ENCODE measurements at places on chromosomes 16 and 17.

DNA sequence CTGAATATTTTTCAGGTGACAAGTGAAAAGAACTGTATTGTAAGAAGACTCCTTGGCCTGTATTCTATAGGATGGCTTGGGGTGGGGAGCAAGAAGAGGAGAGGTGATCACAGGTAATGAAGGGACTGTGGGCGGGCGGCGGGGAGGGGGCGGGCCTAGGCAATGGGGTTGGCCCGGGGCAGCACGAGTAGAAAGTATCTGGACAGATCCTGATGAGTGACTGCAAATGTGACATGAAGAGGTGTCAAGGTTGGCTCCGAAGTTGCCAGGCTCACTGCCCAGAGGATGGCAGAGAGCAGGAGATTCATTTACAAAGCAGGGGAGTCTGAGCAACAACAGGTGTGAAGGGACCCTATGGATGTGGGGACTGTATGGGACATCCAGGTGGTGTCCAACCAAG, 10.8 kb upstream of the G6PC1 start:
- no peak for DNase-seq

DNA sequence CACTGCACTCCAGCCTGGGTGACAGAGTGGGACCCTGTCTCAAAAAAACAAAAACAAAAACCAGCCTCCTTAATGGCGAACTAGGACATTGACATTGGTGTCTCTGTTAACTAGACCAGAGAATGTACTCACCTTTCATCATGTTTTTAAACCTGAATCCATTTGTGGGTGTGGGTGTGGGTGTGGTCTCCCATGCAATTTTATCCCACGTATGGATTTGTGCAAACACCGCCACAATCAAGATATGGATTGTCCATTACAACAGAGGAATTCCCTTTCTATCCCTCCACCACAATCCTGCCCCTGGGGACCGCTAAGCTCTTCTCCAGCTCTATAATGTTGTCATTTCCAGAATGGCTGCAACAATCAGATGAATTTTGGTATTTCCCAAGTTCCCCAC, 49.9 kb downstream of the DNAH17 start:
- DNase-seq, result no peak

- DNase-seq, result no peak
These were observed 29.1 kb upstream of the EIF1 start for GRCh38 chr17:41659427-41660212.

DNA sequence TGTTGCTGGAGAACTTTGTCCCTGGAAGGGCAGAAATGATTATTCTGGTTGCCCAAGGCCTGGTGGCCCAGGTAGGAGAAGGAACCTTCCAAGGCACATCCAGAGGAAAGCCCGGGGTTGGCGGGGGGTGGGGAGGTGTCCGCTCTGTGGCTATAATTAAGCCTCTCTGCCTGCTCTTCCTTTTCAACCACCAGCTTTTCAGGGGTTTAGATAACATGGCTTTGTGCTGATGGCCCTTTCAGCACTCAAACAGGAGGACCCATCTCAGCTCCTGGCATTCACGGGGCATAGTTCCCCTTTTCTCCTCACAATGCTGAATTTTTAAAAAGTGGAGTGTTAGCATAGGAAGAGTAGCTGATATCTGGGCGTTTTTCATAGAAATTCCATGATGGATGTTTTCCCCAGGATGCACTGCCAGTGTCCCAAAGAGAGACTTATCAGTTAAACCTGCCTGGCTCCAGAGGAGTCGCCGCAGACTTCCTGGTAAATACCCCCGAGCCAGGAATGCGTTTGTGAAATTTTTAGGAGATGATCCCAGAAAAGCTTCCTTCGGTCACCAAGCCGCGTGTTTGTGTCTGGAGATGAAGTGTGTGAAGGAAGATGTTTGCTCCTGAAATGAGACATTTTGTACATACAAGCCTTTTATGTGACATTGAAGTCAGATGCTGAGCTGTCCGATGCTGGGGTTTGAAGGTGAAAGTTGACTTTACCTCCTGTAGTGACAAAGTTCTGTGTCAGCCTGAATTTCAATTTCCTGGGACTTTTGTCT, 188.5 kb downstream of the MSI2 start:
- no peak for DNase-seq

DNA sequence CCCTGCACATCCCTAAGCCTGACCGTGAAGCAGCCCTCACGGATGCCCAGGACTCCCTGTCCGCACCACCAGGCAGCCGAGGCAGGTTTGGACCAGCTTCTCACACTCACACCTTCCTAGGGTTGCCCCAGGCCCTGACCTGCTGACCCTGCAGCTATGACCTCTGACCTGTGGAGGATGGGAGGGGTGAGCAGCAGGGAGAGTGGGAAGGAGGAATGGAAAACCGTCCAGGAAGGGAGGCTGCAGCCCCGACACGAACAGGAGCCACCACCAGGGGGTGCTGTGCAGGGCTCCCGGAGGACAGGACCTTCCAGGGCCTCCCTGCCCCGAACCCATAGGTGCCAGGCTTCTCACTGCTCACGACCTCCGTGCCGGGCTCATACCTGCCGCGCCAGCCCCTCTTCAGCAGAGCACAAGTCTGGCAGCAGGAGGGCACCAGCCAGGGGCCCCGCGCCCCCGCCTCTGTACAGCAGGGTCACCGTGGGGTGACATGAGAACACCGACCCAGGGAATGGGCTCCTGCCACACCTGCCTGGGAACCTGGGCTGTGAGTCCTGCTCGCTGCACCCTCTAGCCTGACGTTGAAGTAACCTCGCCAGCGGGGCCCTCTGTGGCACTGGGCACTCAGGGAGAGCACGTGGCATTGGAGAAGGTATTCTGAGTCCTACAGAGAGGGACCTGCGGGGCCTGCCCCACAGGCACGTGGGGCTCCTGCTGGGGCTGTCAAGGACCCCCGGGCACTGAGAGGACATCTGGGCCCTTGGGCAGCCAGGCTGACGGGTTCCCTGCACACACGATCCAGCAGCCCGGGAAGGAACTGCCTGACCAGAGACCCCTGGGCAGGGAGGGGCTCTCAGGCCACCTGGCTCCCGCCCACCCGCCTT, 37.6 kb downstream of the CTU2 start:
- peak; percentile 75 for DNase-seq

DNA sequence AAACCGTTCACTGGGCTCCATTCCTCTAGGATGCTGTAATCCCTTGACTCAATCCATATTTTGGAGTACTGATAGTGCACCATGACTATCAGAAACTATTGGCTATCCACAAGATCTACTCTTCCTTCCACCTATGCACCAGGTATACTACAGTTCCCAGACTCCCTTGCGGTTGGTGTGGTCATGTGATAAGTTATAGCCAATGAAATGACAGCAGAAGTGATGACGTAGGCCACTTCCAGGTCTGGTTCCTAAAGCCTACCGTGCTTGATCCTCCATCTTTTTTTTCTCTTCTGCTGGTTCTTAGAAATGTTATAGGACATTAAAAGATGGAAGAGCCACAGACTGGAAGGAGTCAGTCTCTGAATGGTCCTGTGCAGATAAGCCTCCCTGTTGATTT, 278.8 kb upstream of the C16orf82 start:
- DNase-seq, result no peak

- DNase-seq, result no peak
These were observed 36.4 kb downstream of the CDK5R1 start for GRCh38 chr17:32523017-32523680.

DNA sequence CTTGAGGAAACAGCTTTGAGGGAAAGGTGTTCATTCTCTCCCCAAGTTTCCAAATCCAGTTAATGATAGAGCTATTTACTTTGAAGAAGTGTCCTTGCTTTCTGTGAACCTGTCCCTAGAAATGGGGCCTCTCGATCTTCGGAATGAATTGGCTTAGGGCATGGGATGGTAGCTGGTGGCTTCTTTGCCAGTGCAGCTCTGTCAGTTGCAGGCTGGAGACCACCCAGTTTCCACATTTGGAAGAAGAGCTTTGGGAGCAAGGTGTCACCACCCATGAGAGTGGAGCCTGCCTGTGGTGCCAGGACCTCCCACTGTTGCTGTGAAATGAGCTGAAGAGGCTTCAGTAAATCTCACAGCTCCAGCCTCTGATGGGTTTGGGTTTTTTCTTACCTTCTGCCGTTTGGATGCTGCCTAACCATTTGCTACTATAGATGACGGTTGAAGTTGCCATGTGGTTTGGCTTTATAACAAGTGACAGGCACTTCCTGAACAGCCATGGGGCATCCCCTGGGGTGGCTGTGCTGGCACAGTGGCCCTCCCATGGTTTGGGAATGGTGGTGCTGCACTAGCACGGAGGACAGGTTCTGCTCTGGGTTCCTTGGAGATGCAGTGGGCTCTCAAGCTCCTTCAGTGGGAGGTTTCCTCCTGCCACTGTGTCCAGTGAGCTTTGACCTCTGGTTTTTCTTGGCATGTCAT, 19.5 kb upstream of the SLC5A10 start:
- no peak for DNase-seq

DNA sequence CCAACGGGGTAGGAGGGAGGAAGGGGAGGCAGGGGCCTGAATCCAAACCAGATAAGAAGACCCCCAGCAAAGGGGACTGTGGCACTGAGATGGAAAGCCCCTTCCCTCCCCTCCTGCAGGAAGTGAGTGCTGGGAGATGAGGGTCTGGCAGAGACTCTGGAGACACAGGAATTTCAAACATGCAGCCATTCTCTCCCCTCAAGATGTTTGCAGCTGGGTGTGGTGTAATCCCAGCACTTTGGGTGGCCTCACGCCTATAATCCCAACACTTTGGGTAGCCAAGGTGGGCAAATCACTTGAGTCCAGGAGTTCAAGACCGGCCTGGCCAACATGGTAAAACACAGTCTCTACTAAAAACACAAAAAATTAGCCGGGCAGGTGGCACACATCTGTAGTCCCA, 33.9 kb upstream of the FAAP100 start:
- no peak for DNase-seq

DNA sequence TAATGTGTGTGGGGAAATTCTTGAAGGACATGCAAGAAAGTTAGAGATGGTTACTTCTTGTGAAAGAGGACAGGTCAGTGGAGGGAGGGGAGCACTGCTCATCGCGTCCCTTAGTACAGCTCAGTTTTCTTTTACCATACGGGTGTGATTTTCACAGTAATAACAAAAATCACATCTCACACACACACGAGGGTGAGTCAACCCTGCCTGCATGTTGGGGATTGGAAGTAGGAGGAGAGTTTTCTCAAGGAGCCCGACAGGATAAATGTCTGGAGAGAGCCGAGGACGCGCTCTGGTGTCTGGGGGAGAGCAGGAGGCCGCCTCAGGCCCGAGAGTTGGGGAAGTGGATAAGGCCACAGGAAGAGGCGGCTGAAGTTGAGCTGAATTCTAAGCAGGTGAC, 16.4 kb downstream of the PLCD3 start:
- no peak for DNase-seq

DNA sequence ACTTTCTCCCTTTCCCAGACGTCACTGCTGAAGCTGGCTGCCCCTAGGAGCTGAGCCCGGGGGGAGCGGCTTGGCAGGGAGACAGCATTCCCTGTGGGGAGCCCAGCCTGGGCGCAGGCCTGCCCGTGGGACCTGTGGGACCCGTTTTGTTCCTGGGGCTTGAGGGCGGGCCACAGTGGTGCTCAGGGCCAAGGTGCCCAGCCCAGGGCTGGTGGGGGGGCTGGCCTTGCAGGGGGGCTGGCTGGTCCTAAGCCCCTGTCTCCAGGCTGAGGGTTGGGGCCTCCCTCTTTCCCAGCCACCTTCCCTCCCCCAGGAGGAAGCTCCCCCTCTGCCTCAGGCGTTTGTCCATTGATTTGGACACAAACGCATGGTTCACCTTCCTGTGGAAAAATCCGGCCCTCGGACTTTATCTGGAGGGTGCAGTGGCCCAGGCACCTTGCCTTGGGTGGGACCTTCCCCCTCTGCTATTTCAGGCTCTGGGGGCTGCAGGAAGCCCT, 4.4 kb downstream of the NHERF2 start:
- DNase-seq, result no peak

DNA sequence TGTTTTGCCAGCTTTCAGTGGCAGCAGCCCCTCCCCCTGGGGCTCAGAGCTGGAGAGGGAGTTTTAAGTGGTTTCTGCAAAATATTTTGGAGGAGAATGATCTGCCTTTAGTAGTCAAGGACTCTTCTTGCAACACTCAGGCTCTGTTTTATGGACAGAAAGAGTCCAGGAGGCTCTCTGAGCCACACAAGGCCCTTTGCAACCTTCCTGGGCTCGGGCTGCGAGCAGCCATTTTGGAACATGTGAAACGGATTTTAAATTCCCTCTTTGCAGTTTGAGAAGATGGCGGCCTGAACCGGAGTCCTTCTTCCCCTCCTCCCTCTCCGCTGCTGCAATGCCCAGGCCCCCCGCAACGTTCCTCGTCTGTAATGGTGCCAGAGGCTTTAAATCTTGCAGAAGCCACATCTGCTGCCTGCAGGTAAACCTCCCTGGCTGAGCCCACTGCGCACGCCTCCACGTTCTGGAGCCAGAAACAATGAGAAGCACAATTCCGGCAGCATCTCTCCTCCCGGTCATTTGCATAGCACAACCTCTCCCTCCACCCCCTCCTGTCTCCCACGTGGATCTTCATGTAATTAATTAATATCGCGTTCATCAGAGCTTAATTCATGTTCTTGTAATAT, 386.1 kb downstream of the SEC14L1 start:
- no peak for DNase-seq

DNA sequence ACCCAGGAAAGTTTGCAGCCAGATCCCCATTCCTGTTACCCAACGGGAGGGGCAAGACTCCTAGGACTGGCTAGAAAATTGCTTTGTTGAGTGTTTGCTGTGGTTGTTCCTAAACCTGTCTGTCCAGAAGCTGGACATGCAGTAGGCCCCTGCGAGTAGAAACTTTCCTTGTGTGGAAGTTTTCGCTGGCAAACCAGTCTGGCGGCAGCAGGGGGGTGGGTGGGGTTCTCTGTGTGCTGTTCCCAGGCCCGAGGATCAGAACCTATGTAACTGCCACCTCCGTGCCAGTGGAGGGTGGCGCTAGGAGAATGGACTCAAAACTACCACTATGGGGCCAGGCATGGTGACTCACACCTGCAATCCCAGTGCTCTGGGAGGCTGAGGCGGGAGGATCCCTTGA, 9.2 kb downstream of the SGSM2 start:
- DNase-seq, result no peak

DNA sequence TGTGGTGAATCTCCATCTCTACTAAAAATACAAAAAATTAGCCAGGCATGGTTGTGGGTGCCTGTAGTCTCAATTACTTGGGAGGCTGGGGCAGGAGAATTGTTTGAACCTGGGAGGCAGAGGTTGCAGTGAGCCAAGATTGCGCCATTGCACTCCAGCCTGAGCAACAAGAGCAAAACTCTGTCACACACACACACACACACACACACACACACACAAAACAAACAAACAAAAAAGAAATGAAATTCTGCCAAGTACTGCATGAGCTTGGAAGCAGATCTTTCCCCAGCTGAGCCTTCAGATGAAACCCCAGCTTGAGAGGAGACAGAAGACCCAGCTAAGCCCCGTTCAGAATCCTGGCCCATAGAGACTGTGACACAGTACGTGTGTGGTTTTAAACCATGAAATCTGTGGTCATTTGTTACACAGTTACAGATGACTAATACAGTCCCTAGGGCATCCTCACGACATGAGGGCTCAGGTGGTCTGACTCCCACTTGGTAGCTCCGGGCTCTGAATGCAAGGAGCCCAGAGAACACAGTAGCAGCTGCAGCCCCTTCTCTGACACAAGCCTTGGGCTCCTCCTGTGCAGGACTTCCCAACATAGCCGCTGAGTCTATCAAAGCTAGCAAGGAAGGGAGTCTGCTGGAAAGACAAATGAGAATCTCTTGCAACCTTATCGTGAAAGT, 132.8 kb downstream of the SEC14L1 start:
- DNase-seq, result no peak

GRCh38 chr16:52308051-52308450, 238.9 kb downstream of the TOX3 start:
- DNase-seq, result no peak
